ENCODE measurements at places on chromosomes 5 and 9. TPM values are rescaled to one million over a fixed set of nuclear protein-coding genes. Genes with fewer than 3 reads are reported as not detected.

Gene PCDHGA9
- total RNA-seq, result 4.7 TPM

Gene TAF11L5
- total RNA-seq, result not detected

Gene ROR2
- total RNA-seq, result 5.2 TPM

Gene CARD9
- total RNA-seq, result 20.0 TPM

Gene PCDHGA12
- 15.5 TPM for total RNA-seq

Gene SLC12A7
- 9.5 TPM for total RNA-seq

Gene FBN2
- 81.6 TPM for total RNA-seq

Gene CDKN2A
- total RNA-seq, result 32.5 TPM

Gene IL12B
- total RNA-seq, result not detected

Gene BTNL9
- not detected for total RNA-seq

Gene IL9
- total RNA-seq, result not detected

Gene KDM4C
- total RNA-seq, result 26.7 TPM

Gene PCDH1
- total RNA-seq, result 3.5 TPM

Gene ADAMTSL1
- 10.0 TPM for total RNA-seq

Gene DAPK1
- total RNA-seq, result 3.9 TPM

Gene CDH12
- total RNA-seq, result not detected

Gene ACOT12
- total RNA-seq, result not detected

Gene IL3
- total RNA-seq, result not detected

Gene PCDHA9
- total RNA-seq, result under 0.01 TPM

Gene CSNK1A1
- total RNA-seq, result 386 TPM

Gene LHX2
- total RNA-seq, result not detected

Gene P4HA2
- 191 TPM for total RNA-seq

Gene PCDHGC4
- total RNA-seq, result 2.6 TPM

Gene PRLR
- total RNA-seq, result 3.5 TPM

Gene GMCL2
- not detected for total RNA-seq

Gene PCDHB4
- total RNA-seq, result under 0.01 TPM

Gene HBEGF
- 9.5 TPM for total RNA-seq

Gene PHF19
- 27.1 TPM for total RNA-seq

Gene DND1
- not detected for total RNA-seq

Gene SCGB3A2
- total RNA-seq, result not detected

Gene MEF2C
- 16.0 TPM for total RNA-seq

Gene IFNW1
- total RNA-seq, result not detected

Gene GRIN1
- total RNA-seq, result not detected

Gene COL15A1
- total RNA-seq, result 1.7 TPM

Gene SELENOP
- total RNA-seq, result 15.5 TPM

Gene PLAC8L1
- total RNA-seq, result not detected

Gene KIF24
- 3.5 TPM for total RNA-seq

Gene SMIM33
- not detected for total RNA-seq

Gene LCN15
- not detected for total RNA-seq

Gene ZFP37
- total RNA-seq, result 1.6 TPM

Gene GARIN3
- not detected for total RNA-seq
